Activated CD4-positive, alpha-beta T cell treated with anti-CD3 and anti-CD28 coated beads, Interleukin-2, amount 50 U/mL, for 24 hours (primary cell): ENCODE measurements at places on chromosomes 4 and X.

DNA sequence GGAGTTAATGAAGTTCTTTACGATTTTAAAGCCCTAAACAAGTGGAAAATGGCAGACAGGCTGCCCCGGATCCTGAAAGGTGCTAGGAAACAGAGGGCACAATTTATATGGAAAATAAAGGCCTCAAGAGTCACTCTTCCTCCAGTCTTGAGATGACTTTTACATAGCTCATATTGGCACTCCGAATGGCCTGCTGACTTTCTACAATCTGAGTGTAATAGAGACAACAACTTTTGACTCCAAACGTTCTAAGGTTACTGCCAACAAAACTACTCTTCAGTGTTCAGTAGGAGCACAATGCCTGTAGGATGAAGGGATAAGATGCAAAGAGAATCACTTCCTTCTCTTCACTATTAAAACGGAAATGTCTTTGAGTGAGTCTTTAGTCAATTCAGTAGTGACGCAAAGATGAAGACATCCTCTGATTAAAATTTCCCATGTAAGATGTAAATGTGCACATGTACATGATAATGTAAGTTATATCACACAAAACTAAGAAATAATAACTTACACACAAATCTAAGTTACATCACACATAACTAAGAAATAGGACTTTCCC, 40.5 kb downstream of the VEGFC start:
- no peak for DNase-seq

DNA sequence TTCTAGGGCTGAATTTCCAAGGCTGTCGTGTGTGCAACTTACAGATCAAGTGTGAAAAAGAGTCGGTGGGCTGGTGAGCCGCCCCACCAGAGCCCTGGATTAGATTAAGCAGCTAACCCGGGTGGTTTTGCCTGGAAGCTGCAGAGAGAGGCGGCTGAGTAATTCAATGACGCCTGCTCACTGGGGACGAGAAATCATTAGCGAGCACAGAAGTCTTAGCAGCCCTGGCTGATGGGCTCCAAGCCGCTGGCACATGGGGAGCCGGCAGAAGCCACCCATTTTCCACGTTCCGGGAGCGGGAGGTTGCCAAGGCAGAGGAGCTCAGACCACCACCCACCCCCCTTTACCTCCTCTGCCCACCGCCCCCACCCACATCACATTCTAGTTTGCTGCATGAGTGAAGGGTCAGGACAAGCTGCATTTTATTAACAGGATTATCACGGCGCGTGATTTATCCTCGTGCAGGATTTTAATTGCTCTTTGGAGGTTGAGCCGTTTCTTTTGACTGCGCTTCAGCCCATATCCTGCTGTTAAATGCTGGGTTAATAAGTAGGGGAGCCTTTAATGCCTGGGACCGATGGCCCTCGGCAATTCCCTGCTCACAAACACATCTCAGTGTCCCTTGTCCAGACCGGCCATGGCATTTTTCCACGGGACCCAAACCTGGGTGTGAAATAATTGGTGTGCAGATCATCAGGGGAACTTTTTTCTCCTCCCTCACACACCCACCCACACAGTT, 19.1 kb downstream of the BCOR start:
- no peak for DNase-seq

DNA sequence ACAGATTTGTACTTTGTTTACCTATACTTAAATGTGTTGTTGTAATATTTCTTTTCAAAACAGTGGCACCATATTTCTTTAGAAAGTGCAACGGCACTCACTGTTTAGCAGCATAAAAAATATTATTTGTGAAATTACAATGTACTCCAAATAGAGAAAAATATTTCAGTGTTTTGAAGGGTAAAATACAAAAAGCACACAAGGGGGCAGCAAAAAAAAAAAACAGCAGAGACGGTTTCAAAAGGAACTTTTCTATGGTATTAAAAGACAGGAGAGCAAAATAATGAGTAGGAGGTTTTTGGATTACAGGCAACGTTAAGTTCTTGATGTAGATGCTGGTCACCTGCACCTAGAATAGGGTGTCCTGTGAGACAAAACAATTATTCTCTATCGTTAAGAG, 2.0 kb downstream of the NUDT11 start:
- DNase-seq: no peak

DNA sequence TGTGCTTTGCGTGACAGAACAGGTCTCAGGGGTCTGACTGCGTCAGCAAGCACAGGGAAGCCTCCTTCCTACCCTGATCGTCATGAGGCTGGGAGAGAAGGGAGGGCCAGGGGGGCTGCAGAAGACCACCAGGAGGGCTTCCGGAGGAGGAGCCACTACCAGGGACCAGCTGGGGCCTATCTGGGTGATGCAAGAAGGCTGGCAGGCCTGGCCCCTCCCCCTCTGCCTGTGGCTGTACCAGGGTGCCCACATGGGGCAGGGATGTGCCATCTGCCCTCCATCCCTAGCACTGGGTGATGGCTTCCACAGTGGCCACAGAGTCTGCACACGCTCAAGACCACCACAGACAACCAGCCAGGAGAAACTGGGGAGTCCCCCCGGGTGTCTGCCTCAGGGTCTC, 116.4 kb upstream of the NKX1-1 start:
- DNase-seq: no peak

- no peak for DNase-seq
These were observed 100.2 kb upstream of the AFAP1 start for GRCh38 chr4:8039853-8040252.

GRCh38 chr4:15718959-15719358, 16.1 kb downstream of the BST1 start:
- DNase-seq: no peak

- DNase-seq: no peak
These were observed 120.9 kb upstream of the NRK start for GRCh38 chrX:105701310-105702052.

GRCh38 chr4:127698789-127699200, 31.4 kb upstream of the SLC25A31 start:
- DNase-seq: no peak

- DNase-seq: no peak
These were observed 1061.2 kb downstream of the DMD start for GRCh38 chrX:32150141-32150540.

GRCh38 chr4:184292877-184293276, 75.2 kb upstream of the ENPP6 start:
- no peak for DNase-seq

GRCh38 chr4:108244606-108245005, 75.9 kb upstream of the LEF1 start:
- no peak for DNase-seq

DNA sequence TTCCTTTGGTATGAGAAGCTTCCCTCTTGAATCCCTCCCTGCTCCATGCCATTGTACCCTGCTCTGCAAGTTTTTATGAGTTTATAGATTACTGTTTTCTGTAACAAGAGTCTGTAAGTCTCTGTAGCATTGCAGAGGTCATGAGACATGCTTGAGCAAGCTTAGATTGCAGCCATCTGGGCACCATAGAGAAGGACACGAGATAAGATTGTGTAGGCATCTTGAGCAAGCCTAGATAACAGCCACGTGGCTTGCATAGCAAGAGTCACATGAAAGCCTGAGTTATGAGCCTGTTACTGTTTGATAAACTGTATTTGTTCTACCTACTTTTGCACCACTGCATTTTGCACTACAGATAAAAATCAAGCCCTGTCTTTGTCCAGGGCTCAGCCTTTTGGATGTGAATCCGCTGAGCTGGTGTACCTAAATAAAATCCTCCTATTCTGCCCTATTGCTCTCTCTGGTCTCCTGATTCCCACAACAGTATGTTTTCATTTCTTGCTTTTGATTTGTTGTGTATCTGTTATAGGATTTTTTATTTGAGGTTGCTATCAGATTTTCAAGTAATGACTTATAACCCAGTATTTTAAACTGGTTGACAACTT, 127.4 kb upstream of the ANKRD50 start:
- DNase-seq: no peak

GRCh38 chrX:101430457-101431078, 22.5 kb downstream of the HNRNPH2 start:
- DNase-seq: no peak

- DNase-seq: no peak
These were observed 104.7 kb downstream of the PRRG1 start for GRCh38 chrX:37453821-37454220.
